ENCODE measurements at places on chromosomes 13 and 19. TPM values are rescaled to one million over a fixed set of nuclear protein-coding genes. Genes with fewer than 3 reads are reported as not detected.
A peak's percentile ranks its signal among the peaks of the same experiment; 100 is the strongest.

Gene MEIS3
- total RNA-seq, result 8.3 TPM

Gene ALOX5AP
- not detected for total RNA-seq

Gene UBE2L5
- 0.59 TPM for total RNA-seq

Gene ZNF573
- 6.8 TPM for total RNA-seq

Gene RNF17
- not detected for total RNA-seq

Gene CGB3
- not detected for total RNA-seq

Gene NDFIP2
- total RNA-seq, result 56.5 TPM

Gene SERTAD1
- total RNA-seq, result 15.2 TPM

Gene KCNRG
- 4.0 TPM for total RNA-seq

Gene RFPL4AL1
- total RNA-seq, result not detected

- no peaks in the 10 kb centered on the region for H3K36me3 ChIP-seq
- H3K4me1 ChIP-seq, result peaks cover 43% of the 10 kb centered on the region
- DNase-seq, result peak; percentile 17
- no peak overlapping the region for H3K4me3 ChIP-seq
Measured at GRCh38 chr13:44311011-44311780, 62.4 kb upstream of the SERP2 start.

GRCh38 chr13:32264407-32264806, 50.8 kb downstream of the ZAR1L start:
- H3K4me3 ChIP-seq, result no peak overlapping the region
- no peaks in the 10 kb centered on the region for H3K27me3 ChIP-seq
- peaks cover 7% of the 10 kb centered on the region for H3K4me1 ChIP-seq
- H3K27ac ChIP-seq, result no peak overlapping the region
- no peak for DNase-seq

DNA sequence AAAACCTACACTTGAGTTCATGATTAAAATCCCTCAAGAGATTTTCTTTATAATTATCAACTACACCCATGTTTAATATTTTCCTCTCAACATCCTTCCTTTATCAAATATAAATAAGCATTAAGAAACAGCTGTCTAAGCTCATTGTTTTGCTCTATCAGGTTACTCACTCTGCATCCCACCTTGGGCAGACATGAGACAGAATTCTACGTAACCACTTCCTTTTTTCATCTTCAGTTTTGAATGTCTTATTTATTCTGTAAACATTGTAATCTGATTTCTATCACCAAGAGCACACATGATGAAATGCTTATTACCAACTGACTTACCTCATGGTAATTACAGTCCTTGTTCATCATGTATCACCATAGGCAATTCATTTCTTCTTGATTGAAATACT, 1256.6 kb upstream of the ATXN8OS start:
- DNase-seq, result no peak
- H3K27me3 ChIP-seq, result no peaks in the 10 kb centered on the region
- H3K4me3 ChIP-seq, result no peak overlapping the region

DNA sequence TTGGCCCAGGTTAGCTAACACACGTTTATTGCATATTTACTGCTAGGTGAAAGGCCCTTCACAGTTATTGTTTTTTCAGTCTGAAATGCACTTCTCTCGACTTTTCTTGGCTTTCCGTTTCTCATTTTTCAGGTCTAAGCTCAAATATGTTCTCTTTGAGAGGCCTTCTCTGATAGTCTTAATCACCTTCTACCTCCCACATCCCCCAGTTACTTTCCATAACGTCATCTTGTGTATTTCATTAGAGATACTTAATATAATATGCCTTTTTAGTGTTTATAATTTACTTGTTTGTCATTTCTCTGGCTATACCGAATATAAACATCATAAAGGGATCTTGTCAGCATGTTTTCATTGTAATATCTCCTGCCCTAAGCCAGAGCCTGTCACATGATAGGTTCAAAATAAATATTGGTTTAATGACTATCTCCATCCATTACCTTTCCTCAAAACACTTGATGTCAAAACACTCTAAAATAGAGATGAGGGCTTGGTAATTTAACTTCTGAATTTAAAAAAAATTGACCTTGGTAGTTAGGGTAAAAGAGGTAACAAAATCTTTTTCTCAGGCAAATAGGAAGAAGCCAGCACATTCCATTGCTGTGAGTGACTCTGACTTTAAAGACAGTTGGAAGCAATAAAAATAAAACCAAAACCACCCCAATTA, 168.6 kb upstream of the RFC3 start:
- H3K27ac ChIP-seq, result no peak overlapping the region
- peaks cover 15% of the 10 kb centered on the region for H3K4me1 ChIP-seq
- no peaks in the 10 kb centered on the region for H3K36me3 ChIP-seq
- peak; percentile 73 for DNase-seq
- H3K4me3 ChIP-seq, result no peak overlapping the region

DNA sequence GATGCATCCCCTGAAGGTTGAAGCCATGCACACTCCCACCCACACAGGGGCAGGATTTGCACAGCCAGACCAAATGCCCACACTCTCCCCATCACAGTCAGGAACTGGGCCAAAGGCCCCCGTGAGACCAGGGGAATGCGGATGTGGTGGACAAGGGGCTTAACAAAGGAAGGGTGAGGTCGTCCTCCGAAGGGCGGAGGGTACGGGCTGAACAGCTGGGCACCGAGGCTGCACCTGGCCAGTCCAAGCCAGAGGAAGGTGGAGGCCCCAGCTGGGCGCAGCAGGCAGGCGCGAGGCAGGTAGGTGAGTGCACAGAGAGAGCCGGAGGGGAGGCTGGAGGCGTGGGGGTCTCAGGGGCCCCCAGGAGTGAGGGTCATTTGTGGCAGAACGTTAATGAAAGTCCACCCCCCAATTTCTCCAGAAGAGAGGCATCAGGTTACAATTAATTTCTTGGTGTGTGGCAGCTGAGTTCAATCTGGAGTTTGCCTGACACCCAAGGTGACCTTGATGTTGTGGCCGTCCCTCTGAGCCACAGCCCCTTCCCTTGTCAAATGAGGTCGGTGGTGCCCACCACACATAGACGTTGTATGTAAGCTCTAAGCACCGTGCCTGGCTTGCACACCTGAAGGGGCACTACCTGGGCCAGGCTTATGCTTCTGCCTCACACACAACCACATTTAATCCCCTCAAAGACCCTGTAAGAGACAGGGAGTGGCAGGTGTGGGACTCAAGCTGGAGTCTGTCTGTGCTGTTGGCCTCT, 2.9 kb downstream of the KLK15 start:
- no peak for DNase-seq
- H3K4me3 ChIP-seq, result no peak overlapping the region
- H3K4me1 ChIP-seq, result peaks cover 2% of the 10 kb centered on the region
- H3K27me3 ChIP-seq, result peaks cover 4% of the 10 kb centered on the region
- H3K27ac ChIP-seq, result no peak overlapping the region

DNA sequence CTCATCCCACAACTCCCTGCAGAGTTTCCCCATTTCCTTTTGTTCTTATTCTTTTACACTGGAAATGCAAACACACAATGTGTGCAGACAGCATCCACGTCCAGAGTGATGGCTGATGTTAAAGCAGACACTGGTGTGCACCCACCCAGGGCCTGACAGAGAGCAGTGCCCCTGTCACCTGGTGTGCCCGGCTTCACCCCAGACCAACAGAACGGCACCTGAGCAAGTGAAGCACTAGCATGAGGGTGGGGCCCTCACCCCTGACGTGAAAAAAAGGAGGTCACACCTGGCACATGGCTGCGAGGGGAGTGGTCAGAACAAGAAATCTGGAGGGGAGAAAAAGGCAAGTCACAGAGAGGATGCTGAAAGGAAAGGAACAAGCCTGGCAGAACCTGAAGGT, 12.3 kb downstream of the ZNF575 start:
- H3K4me1 ChIP-seq, result no peaks in the 10 kb centered on the region
- DNase-seq, result peak; percentile 25
- H3K27me3 ChIP-seq, result no peaks in the 10 kb centered on the region
- H3K4me3 ChIP-seq, result no peak overlapping the region

DNA sequence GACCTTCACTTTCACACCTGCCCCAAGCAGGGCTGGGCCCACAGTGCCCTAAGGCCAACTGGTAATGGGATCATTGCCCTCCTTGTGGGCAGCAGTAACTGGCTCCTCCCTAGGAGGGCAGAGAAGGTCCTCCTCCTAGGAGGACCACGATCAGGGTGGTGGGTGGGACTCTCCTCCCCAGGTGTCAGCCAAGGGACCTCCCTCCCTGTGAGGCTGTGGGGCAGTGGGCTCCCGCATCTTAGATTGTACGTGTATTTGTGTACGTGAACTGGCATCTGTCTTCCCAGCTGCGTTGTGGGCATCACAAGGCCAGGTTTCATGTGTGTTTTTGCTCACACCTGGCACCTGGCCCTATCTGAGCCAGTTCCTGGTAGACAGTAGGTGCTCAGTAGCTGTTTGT, 111.8 kb downstream of the SOX1 start:
- H3K36me3 ChIP-seq, result no peaks in the 10 kb centered on the region
- H3K4me3 ChIP-seq, result no peak overlapping the region
- H3K4me1 ChIP-seq, result no peaks in the 10 kb centered on the region
- DNase-seq, result no peak
- H3K27me3 ChIP-seq, result no peaks in the 10 kb centered on the region

DNA sequence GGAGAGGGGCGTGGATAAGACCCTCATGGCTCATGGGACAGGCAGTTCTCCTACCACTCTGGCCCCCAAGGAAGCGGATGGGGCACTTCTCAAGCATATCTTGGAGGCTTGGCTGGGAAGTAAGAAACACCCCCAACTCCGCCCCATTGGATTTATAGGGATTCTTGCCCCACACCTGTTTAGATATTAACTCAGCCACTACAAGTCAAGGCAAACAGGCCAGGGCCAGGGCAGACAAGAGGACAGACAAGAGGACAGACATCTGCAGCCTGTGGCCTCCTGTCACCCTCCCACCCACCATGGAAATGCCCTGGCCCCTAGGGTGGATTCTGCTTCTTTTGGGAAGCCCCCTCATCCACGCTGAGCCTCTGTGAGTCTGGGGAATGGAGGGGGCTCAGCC, 24.1 kb downstream of the RDH8 start:
- DNase-seq, result no peak
- no peaks in the 10 kb centered on the region for H3K36me3 ChIP-seq
- H3K27ac ChIP-seq, result no peak overlapping the region
- H3K4me1 ChIP-seq, result no peaks in the 10 kb centered on the region
- peaks cover 37% of the 10 kb centered on the region for H3K27me3 ChIP-seq

GRCh38 chr13:113959198-113959597, 14.7 kb downstream of the C13orf46 start:
- no peak overlapping the region for H3K4me3 ChIP-seq
- H3K27me3 ChIP-seq, result no peaks in the 10 kb centered on the region
- no peak overlapping the region for H3K27ac ChIP-seq
- no peak for DNase-seq
- H3K4me1 ChIP-seq, result no peaks in the 10 kb centered on the region

- H3K27me3 ChIP-seq, result no peaks in the 10 kb centered on the region
- no peaks in the 10 kb centered on the region for H3K36me3 ChIP-seq
- H3K27ac ChIP-seq, result no peak overlapping the region
- H3K4me1 ChIP-seq, result no peaks in the 10 kb centered on the region
Measured at GRCh38 chr13:69903081-69903480, 204.5 kb upstream of the ATXN8OS start.

DNA sequence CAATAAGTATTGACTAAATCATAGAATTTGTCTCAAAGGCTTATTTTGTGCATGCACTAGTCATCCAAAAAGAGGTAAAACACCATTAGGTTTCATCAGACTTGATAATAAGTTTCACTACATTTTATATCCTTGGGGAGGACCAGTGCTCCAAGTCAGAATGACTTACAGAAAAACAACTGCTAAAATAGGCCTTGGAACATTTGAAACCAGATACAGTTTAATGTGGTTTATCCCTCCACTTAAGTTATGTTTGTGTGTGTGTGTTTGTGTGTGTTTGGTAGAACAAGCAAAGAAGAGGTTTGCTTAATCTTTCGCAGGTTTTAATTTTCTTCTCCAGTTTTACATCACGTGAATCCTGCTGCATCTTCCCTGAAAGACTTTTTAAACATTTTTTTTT, 570.9 kb downstream of the PCDH9 start:
- H3K4me1 ChIP-seq, result peaks cover 25% of the 10 kb centered on the region
- no peaks in the 10 kb centered on the region for H3K27me3 ChIP-seq
- DNase-seq, result no peak
- H3K27ac ChIP-seq, result peak overlapping the region; percentile 90
- no peaks in the 10 kb centered on the region for H3K36me3 ChIP-seq

DNA sequence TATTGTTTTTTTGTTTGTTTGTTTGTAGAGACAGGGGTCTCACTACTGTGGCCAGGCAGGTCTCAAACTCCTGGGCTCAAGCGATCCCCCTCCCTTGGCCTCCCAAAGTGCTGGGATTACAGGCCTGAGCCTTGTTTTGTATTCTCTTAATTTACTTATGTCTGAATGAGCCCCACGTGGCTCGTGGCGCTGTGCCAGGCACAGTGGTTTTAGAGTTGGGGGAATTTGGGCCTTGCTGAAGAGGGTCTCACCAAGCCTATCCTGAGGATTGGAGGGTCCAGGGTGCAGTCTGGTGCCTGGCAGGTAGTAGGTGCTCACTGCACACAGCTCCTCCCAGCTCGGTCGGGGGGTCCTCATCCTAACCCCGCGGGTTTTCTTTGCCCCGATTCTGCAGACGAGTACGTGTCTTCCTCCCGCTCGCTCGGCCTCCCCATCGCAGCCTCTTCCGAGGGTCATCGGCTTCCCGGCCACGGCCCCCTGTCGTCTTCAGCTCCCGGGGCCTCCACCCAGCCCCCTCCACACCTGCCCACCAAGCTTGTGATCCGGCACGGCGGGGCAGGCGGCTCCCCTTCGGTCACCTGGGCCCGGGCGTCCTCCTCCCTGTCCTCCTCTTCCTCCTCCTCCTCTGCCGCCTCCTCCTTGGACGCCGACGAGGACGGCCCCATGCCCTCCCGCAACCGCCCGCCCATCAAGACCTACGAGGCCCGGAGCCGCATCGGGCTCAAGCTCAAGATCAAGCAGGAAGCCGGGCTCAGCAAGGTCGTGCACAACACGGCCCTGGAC, 12.1 kb upstream of the EHD2 start:
- no peaks in the 10 kb centered on the region for H3K4me1 ChIP-seq
- H3K27me3 ChIP-seq, result no peaks in the 10 kb centered on the region
- H3K4me3 ChIP-seq, result no peak overlapping the region
- no peak overlapping the region for H3K27ac ChIP-seq

GRCh38 chr19:50794074-50794875, 4.1 kb downstream of the ACP4 start:
- H3K27me3 ChIP-seq, result no peaks in the 10 kb centered on the region
- H3K4me3 ChIP-seq, result no peak overlapping the region
- peak; percentile 86 for DNase-seq
- no peaks in the 10 kb centered on the region for H3K4me1 ChIP-seq
- no peak overlapping the region for H3K27ac ChIP-seq
- peaks cover 14% of the 10 kb centered on the region for H3K36me3 ChIP-seq

DNA sequence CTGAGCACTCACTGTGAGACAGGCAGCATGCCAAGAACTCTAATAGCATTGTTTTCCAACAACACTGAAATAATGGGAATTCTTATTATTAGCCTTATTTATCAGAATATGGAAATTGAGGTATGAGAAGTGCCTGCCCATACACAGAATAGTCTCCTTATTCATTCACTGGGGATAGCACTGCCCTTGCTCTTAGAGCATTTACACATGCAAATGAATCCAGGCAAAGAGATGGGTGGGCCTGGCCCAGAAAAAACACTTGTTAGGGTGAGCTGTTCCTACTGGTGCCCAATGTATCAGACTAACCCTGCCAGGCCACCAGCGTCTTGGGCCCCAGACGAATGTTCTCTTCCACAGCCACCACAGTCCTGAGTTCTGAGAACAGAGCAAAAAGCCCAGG, 112.9 kb downstream of the TUBA3C start:
- H3K36me3 ChIP-seq, result no peaks in the 10 kb centered on the region
- no peak for DNase-seq
- H3K4me3 ChIP-seq, result no peak overlapping the region
- H3K27ac ChIP-seq, result no peak overlapping the region
- no peaks in the 10 kb centered on the region for H3K4me1 ChIP-seq

GRCh38 chr13:107374038-107374437, 806.1 kb upstream of the ARGLU1 start:
- no peaks in the 10 kb centered on the region for H3K36me3 ChIP-seq
- H3K27me3 ChIP-seq, result no peaks in the 10 kb centered on the region
- no peak overlapping the region for H3K4me3 ChIP-seq
- H3K27ac ChIP-seq, result no peak overlapping the region
- peaks cover 25% of the 10 kb centered on the region for H3K4me1 ChIP-seq
